LoVo (cell line): ENCODE measurements at places on chromosomes 3 and 15.

DNA sequence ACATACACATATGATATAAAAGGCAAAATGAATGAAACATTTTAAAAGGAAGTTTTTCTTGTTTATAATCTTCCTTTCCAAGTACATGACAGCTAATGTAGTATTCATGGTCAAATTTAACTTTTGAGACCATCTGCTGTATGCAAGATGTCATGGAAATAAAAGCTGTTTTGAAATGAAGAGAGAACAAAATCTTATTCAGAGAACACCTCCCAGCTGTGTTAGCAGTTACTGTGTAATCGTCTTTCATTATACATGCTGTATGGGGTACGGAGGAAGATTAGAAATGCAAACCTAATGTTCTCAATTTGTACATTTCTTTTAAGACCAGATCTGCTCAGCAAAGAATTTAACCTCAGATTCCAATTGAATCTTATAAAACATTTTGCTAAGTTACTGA is 1182.3 kb downstream of the OTOL1 start:
- no peak for DNase-seq

DNA sequence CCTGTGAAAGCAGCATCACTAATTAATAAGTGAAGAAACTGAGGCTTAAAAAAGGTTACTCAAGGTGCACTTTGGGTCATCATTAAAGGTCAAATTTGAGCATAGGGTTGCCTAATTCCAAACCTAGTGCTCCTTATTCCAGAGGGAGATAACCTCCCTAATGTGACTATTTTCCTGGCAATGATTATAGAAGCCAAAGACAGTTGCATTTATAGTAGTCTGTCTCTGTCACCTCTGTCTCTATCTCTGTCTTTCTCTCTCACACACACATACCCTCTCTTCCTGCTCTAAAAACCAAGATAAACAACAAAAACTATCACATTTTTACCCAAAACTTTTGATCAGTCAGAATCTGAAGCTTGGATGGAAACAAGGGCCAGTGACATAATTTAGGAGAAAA is 172.0 kb upstream of the LMCD1 start:
- DNase-seq, result no peak

GRCh38 chr3:7146529-7146928 is 285.6 kb downstream of the GRM7 start:
- DNase-seq, result no peak

GRCh38 chr3:6260551-6261191 is 600.2 kb upstream of the GRM7 start:
- DNase-seq, result no peak

- no peak for DNase-seq
These were observed 13.2 kb upstream of the PCSK6 start for GRCh38 chr15:101502572-101503295.

DNA sequence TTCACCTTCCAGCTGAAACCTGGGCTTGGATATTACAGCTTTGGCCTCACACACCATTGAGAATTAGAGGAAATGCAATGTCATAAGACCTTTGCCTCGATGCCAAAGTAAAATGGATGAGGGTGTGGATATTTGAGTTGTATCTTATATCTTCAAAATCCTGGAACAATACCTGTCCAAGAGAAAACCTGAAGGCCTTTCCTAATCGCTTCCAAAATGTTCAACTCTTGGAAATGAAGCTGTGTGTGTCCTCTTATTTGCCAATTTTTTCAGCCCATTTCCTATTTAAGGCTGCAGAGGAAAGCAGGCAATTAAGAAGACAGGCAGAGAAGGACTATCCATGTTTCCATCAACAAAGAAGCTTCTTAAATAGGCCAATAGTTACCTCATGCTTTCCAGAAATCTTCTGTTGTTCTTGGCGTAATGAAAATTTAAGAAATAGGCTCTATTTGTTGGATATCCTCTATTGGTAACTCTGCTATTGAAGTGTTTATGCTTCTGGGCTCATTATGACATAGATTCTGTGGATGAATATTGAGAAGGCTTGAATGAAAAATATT is 99.5 kb upstream of the ZBTB20 start:
- DNase-seq, result no peak

- no peak for DNase-seq
These were observed 46.8 kb upstream of the TBC1D23 start for GRCh38 chr3:100213891-100214573.

DNA sequence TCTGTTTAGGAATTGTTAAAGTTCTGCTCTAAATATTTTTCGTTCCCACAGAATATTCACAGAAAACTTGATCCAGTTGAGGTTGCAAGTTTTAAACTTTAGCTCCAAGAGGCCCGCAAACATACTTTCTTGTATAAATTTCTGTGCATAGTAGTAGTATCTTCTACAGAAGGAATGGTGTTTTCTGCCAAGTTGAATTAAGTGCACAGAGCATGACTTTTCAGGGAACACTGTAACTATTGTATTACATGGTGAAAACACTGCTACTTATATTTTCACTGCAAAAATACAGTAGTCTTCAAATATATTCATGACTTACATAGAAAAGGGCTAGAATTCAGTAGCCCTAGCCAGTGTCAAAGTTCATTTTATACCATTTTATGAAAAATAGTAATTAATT is 67.0 kb downstream of the SUCNR1 start:
- no peak for DNase-seq

GRCh38 chr15:75647370-75648155 is at the start of gene SNX33:
SNX33 (plus strand) TSS chr15:75647912; CDS start chr15:75649103, 1,191 bp downstream.
- peak; percentile 83 for DNase-seq

DNA sequence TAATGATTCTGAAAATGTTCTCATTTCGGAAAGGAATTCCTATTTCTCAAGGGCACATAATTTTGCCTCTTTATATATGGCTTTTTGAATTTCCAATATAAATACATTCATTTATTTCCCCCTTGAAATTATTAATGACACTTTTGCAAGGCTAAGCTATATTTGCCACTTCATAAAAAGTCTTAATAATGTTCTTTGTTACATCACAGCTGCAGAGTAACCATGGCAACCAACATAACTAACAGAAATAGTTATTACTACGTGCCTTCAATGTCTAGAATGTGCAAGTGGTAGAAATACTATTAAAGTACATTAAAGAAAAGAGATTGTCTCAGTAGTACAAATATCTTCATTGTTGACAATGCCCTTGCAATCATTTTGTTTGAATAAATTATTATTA is 471.8 kb downstream of the C3orf38 start:
- no peak for DNase-seq

GRCh38 chr15:85956532-85957275 is 123.0 kb upstream of the AGBL1 start:
- DNase-seq, result peak; percentile 50

DNA sequence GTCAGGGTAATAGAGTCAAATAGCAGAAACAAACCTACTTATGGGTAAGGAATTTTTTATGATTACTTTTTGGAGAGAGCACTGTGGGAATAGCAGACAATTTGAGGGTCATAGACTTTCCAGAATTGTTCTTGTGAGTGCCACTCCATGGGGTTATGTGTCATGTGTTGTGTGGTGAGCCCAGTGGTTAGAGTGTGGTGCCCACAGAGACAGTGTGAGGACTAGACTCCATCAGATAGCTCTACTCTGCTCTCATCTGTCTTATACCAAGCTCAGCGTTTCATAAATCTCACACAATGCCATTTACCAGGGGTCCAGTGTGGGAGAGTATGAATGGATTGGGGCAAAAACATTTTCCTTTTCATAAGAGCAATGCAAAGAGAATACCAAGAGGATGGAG is 188.9 kb downstream of the AGBL1 start:
- DNase-seq, result no peak

DNA sequence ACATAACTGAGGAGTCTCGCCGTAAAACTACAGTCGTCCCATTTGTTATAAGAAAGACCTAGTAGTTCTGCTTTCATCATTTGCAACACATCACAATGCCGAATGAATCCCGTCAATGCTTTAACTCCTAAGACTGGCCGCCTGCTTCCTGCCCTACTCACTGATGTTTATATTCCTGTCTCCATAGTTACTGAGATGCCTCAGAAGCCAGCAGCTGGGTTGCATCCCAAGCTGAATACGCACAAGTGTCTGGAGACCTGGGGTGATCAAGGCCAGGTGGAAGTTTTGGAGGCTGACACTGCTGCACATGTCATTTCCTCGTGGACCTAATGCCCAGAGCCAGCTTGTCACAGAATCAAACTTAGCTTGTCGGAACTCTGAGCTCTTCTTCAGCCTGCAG is 95.2 kb upstream of the UBE2E1 start:
- DNase-seq, result no peak

- no peak for DNase-seq
These were observed 18.8 kb downstream of the GMPS start for GRCh38 chr3:155889212-155889611.

- DNase-seq, result no peak
These were observed 14.4 kb upstream of the KY start for GRCh38 chr3:134665243-134665642.

- peak; percentile 44 for DNase-seq
These were observed 372.3 kb upstream of the IL12A start for GRCh38 chr3:159616234-159616825.

- DNase-seq, result peak; percentile 25
These were observed 80.6 kb upstream of the TBC1D5 start for GRCh38 chr3:17823036-17823435.

- DNase-seq, result peak; percentile 28
These were observed 35.0 kb downstream of the CTSH start for GRCh38 chr15:78909791-78910228.

DNA sequence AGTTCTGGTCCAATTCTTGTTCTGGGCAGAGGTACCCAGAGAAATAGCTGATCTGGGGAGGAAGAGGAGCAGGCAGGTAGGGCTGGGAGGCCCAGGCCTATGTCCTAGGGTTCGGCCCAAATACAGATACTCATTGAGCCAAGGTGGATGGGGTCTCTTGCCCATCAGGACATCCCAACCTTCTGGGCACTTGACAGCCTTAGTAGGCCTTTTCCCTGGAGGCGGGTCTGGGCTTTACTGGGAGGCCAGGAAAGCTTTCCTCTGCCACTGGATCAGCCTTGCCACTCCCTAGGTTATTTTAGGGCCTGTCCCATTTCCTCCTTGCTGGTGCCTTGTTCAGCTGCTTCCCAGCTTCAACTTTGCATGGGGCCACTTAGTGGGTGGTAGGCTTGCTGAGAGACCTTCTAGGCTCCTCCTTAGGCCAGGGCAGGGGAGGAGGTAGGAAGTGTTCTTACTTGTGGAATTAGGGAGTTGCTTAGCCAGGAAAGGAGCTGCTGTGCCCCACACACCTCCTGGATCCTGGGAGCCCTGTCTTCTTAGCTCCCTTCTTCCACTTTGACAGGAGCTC is 9.7 kb downstream of the TEX264 start:
- DNase-seq, result no peak

DNA sequence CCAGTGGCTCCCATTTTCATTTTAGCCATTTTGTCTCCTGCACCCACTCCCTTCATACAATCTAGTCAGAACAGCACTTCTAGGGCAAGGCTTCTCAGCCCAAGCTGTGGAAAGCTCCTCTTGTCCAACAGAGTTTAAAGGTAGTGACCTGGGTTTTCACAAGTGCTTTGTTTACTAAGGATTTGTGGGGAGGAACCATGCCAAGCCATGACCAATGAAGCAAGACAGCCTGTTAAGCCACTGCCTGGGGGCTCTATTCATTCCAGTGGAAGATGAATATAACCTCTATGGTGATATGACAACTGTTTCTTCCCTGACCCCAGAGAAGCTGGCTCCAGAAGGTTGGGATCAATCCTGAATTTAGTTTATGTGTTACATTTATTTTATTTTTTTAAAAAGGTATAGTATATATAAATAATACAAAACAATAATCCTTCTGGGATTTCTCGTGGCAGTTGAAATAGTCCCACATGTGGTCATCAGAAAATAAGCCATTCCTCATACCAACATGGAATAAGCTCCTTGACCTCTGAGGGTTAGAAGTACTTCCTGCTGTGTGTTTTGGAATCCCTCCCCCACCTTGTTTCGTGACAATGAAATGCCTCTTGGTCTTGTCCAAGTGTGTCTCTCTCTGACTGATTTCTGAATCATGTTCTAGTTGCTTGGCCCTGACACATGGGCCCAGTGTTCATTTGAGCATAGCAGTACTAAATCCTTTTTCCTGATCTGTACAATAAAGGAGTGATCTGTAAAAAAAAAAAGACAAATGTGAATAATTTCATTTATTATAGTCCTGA is 13.3 kb upstream of the THUMPD3 start:
- no peak for DNase-seq

DNA sequence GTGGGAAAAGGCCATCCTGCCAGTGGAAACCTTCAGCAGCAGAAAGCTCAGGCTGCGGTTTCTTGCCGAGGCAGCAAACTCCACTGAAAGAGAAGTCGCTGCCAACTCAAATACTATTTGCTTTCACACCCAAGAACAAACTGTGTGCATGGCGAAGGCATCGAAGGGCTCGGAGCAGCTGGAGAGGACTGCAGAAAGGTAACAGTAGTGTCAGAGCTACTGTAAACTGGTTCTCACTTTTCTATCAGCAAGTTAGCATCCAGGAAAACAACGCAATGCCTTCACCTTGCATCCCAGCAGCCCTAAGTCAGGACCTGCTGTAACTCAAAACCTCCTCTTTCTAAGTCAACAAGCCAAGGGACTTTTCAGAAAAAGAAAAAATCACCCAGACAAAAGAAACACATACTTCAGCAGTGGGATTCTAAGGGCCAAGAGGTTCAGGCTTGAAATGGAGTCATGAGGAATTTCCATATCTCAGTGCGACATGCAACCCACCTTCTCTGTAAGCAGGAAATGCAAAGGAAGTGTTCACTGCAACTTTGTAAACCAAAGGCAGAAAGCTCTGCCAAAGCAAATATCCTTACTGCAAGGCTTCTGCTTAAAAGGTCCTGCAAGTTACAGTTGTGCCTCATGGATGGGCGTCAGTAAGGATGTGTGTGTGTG is 193.5 kb downstream of the FOXP1 start:
- no peak for DNase-seq

GRCh38 chr3:4945324-4945723 is 33.9 kb upstream of the BHLHE40 start:
- DNase-seq, result no peak

DNA sequence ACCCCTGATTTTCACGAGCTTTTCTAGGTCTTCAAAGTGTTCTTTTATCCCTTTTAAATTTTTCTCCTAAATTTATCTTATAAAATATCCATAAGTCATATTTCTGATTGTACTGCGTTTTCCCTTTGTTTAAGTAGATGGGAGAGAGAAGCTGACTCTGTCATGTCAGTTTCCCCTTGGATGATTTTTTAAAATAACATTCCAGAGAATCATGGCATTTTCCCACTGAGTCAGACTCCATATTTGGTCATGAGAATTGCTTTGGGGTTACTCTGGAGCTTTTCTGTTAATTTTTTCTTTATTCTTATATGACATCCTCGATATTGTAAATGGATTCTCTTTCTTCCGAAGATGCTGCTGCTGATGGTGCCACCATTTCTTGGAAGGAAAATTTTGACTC is 28.6 kb upstream of the UMPS start:
- DNase-seq, result no peak

- no peak for DNase-seq
These were observed 2.8 kb downstream of the BCL2L10 start for GRCh38 chr15:52109559-52110451.

- no peak for DNase-seq
These were observed 208.5 kb upstream of the MRPL3 start for GRCh38 chr3:131711114-131711768.
